ENCODE measurements at places on chromosomes 13 and 19.

DNA sequence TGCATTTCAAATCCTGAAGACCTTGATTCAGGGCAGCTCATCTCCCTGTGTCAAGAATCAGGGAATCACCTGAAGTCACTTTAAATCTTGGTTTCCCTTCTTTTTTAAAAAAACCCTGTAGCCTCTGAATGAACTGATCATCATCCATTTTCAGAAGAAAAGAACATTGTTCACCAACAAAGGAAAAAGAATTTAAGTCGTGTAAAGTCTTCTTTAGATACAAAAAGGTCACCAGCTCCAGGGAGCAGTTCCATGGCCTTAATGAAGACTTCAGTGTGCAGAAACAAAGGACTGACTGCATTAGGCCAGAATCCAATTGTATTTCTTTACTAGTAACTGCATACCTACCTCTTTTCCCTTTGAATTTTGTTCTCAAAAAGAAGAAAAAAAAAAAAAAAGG lies 245.0 kb downstream of the ABCC4 start:
- DNase-seq = no peak

DNA sequence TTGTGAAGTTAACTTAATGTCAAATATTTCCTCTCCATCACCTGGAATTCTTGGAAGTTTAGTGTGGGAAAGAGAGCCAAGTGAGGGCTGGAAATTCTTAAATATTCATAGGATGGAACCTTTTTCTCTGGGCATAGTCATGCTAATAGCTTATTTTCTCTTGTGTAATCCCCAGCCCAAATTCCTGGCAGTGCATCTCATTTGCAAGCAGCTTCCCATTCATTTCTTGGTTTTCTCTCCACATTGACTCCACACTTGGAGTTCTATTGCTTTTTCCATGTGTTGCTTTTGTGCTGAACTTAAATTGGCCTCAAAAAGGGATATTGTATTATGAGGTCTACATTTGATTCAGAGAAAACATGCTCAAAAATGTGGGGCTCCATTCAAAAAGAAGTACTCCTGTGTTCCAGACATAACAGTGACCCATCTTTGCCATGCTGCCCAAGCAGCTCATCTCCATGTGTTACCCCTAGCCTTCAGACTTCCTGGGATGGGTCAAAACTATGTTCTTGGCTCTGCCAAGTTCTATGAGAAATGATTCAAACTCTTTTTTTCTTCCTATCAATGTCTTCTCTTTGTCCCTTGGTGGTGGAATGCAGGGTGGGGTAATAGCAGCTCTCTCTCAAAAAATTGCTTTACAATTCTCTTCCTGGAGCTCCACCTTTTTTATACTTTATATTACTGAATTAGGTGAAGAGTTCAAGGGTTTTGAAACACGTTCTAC lies 2471.5 kb downstream of the PCDH9 start:
- no peak for DNase-seq

DNA sequence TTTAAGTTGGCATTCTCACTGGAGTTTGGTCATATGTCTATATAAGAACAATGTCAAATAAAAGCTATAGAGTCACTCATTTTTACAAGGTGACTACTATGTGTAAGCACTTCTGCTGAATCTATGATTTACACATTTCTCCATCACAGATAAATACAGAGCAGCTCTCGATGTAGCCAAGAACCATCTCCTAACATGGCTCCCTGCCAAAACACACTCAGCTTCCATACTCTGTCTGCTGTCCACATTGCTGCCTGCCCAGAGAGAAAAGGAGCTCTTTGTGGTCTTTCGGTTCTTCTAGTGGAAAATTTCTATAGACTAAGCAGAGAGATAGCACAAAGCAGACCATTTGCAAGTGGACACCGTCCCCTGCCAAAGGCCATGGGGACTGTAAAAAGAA lies 190.9 kb upstream of the KLF12 start:
- no peak for DNase-seq

DNA sequence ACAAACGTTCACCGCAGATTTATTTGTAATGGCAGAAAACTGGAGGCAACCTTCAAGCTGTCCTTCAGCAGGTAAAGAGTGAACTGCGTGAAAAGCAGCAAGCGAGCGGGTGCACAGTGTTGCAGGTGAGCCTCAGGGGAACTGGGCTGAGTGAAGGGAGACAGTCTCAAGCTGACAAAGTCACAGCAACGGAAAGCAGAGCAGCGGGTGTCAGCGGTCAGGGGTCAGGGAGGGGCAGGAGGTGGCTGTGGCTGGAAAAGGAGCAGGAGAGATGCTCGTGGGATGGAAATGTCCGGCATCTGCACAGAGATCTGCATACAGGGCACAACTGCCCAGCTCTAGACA lies 8.5 kb upstream of the RASA3 start:
- DNase-seq = no peak

- peak; percentile 95 for DNase-seq
These were observed 5.1 kb downstream of the DOT1L start for GRCh38 chr19:2168619-2169424.

DNA sequence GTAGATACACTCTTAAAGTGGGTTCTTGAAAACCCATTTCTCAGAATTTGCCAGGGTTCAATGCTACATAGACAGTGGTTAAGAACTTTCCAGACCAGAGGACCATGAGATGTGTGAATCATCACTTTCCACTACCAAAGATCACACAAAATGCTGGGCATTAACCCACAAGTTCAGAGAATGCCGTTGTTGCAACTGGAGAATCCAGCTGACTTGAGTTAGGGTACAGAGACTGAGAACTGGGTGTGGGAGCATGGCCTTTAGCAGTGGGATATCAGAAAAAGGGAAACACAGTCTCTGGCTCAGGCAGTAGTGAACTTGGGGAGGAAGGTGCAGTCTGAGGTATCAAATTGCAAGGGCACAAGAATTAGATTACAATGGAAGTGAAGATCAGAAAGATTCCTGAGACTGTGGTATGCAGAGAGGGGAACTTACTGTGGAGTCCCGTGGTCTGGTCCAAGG lies 51.5 kb upstream of the WDFY2 start:
- no peak for DNase-seq

GRCh38 chr13:38409771-38410170 lies 60.1 kb downstream of the UFM1 start:
- no peak for DNase-seq

GRCh38 chr13:104586051-104586746 lies 1520.0 kb upstream of the SLC10A2 start:
- no peak for DNase-seq

- DNase-seq = no peak
These were observed 36.7 kb downstream of the DOCK9 start for GRCh38 chr13:98941126-98941525.

DNA sequence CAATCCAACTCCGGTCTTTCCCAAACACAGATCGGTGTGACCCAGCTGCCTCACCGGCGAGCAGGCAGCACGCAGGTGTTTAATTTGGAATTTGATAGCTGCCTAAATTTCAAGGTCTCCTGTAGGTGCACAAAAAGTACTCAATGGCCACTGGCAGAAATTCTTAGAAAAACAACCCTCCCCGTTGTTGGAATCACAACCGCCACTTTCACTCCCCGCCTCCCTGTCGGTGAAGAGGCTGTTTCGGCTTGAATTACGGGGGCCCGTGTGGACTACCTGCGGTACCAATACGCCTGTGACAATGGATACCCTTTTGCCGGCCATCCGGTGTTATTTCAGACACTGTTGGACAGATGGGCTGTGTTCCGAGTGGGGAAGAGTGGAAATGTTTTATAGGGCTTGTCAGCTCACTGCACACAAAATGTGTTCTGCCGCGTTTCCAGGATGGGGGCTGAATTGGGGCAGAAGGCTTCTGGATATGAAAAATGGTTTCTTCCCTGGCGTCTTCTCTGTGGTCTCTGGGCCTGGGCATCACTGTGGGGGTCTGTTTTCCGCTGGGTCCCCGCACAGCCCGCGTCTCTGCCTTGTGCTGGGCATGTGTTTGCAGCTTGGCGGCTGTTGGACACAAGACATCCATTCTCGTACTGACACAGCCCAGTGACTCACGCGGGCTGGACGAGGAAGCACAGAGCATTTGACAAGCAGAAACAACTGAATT lies 45.4 kb downstream of the ZIC5 start:
- no peak for DNase-seq

DNA sequence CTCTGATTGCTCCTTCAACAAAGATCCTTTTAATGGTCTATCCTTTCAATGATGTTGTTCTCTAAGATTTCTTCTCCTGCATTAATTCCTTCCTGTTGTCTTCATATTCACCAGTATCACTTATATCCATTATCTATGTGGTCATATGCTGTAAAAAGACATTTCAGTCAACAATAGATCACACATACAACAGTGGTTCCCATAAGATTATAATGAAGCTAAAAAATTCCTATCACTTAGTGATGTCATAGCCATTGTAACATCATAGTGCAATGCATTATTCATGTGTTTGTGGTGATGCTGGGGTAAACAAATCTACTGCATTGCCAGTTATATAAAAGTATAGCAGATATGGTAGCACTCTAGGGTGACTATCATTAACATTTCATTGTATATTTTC lies 266.1 kb downstream of the LHFPL6 start:
- no peak for DNase-seq

DNA sequence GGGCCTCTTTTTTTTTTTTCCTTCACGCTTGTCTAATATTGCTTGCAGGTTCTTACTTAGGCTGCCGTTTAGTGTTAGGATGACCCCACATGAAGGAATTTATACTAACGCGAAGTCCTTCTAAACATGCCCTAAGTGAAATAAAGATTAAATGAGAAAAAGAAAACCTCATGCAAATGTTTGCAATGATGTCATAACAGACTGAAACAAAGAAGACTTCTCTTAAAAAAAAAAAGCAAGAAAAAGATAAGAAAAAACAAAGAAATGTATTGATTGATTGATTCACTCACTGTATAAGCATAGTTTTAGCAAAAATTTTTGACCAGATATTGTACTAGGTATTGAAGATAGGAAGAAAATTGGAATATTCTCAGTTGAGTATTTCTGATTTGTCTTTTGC lies 418.2 kb downstream of the IRS2 start:
- DNase-seq = no peak

- no peak for DNase-seq
These were observed 58.0 kb downstream of the USPL1 start for GRCh38 chr13:30675717-30676116.

GRCh38 chr13:61466280-61466679 lies 50.6 kb upstream of the PCDH20 start:
- no peak for DNase-seq

DNA sequence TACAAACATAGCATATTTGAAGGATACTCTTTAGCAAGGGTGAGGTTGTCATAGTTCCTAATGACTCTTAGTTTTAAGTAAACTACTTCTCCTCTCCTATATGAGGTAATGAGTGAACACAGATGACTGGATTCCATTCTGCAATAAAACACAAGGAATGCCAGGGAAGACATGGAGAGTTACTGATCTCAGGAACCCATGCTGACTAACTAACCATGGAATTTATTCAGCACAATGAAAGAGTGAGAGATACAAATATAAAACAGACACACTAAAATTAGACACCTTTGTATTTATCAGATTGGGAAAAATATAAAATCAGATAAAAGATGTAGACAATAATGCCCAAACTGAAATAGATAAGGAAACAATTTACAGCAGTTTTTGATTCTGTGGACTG lies 1525.9 kb upstream of the SLC10A2 start:
- DNase-seq = no peak

- no peak for DNase-seq
These were observed 27.0 kb upstream of the OXGR1 start for GRCh38 chr13:97021241-97021640.

DNA sequence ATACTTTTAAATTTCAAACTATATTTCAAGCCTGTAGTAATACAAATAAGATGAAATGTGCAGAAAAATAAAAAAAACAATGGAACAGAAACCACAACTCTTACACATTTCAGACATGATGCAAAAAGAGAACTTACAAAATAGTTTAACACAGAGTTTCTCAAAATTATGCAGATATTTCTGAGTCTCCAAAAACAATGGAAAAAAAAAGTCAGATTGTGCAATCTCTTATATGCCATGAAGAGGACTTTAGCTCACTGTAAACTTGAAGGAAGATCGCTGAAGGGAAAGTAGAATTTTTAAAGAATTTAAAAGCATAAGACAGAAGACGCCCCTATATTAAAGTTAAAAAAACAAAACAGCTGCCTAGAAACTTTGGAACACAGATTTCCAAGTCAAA lies 20.4 kb downstream of the ZNF708 start:
- no peak for DNase-seq

GRCh38 chr19:34838753-34839431 lies 65.9 kb upstream of the ZNF599 start:
- DNase-seq = no peak

GRCh38 chr19:17522988-17523872 lies 11.8 kb downstream of the PGLS start:
- no peak for DNase-seq

DNA sequence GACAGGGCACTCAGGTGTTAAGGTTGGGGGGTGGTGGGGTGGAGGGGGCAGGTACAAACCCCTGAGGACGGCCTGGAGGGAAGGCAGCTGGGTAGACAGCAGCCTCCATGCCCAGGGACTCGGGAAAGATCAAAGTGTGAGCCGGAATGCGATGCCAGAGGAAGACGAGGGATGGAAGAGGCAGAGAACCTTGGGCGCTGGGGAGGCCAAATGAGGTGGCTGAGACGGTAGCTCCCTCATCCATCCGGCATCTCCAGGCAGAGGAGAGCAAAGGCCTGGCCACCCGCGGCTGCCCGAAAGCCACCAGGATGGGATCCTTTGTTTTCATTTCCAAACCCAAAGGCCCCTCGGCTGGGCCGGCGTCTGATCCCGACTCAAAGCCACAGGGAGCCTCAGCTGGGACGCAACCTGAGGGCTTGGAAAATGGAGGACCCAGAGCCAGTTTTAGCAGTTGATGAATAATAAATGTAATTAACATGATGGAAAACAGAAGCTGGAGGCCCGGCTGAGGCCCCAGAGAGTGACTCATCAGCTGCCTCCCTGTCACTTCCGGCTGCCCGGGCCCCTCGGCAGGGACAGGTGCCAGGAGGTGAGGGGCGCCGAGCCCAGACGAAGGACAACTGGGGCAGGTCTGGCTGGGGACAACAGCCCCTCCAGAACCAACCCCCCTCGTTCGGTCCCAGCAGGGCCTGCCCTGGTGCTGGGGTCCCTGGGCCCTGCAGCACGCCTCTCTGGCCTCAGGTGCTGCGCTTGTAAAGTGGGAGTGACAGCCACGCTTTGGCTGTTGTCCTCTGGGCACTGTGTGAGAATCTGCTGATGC lies 61.6 kb downstream of the CEBPG start:
- DNase-seq = peak; percentile 49
